Hindlimb muscle (tissue), 1 donor: ENCODE measurements at places on chromosomes 5 and 9. TPM values are rescaled to one million over a fixed set of nuclear protein-coding genes. Genes with fewer than 3 reads are reported as not detected.

DNA sequence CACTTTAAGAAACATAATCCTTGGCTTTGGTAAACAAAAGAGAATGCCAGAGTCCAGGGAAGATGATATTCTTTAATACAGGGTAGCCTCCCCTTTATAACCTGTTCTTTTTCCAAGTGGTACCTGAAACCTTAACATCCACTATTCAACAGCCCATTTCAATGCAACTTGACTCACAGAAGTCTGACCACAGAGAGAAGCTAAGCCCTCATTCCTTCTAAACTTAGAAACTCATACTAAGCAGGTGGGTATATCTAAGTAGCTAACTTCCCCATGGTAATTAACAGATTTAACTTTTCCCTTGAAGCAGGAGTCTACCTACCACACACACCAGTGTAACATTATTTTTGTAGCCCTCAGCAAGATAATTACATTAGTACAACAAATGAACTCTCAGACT, 91.9 kb downstream of the CEMIP2 start:
- DNase-seq, result no peak

GRCh38 chr5:80686757-80687156, 32.0 kb upstream of the DHFR start:
- no peak for DNase-seq

- no peak for DNase-seq
Measured at GRCh38 chr9:94951324-94952135, 225.0 kb downstream of the AOPEP start.

DNA sequence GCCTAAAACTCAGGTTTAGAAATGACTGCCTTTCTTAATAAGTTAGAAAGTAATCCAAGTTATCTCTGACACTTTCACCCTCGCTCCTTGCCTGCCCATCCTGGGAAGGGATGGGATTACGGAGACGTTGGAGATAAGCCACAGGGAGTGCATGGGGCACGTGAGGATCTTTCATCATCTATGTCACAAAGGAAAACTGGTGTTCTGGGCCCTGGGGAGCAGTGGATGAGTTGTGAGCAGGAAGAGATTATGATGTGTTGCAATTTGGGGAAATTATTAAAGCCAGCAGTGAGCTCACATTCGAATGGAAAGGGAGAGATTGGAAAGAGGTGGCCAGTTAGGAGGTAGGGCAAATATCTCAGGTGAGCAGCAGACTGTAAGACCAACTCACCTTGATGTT, 12.8 kb downstream of the AFAP1L1 start:
- DNase-seq, result no peak

ROR2 gene
- polyA plus RNA-seq, result 3.1 TPM

SPATA31E1 gene
- not detected for polyA plus RNA-seq

CDH9 gene
- not detected for polyA plus RNA-seq
